ENCODE measurements at places on chromosomes 2 and 18.

DNA sequence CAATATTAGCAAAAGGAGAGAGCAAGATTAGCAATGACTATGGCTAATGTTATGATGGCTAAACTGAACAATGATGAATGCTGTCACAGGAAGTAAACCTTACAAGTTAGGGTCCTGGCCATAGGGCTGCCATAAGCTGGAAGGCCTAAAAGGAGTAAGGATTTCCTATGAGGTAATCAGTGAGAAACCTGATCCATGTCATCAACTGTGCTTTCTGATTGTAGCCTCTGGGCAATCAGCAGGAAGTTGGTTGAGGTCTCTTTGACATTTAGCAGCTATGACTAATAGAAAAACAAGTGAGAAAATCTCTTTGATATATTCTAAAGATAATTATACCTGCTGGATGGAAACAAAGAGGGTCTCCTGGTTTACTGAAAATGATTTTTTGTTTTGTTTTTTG is 193.0 kb downstream of the RAB3GAP1 start:
- DNase-seq, result no peak
- no peaks in the 10 kb centered on the region for H3K36me3 ChIP-seq
- H3K4me1 ChIP-seq, result no peaks in the 10 kb centered on the region

- no peaks in the 10 kb centered on the region for H3K27me3 ChIP-seq
- H3K27ac ChIP-seq, result no peak overlapping the region
- no peak for DNase-seq
- no peak overlapping the region for H3K4me3 ChIP-seq
- H3K36me3 ChIP-seq, result no peaks in the 10 kb centered on the region
These were observed 216.6 kb downstream of the HNMT start for GRCh38 chr2:138180692-138181386.

DNA sequence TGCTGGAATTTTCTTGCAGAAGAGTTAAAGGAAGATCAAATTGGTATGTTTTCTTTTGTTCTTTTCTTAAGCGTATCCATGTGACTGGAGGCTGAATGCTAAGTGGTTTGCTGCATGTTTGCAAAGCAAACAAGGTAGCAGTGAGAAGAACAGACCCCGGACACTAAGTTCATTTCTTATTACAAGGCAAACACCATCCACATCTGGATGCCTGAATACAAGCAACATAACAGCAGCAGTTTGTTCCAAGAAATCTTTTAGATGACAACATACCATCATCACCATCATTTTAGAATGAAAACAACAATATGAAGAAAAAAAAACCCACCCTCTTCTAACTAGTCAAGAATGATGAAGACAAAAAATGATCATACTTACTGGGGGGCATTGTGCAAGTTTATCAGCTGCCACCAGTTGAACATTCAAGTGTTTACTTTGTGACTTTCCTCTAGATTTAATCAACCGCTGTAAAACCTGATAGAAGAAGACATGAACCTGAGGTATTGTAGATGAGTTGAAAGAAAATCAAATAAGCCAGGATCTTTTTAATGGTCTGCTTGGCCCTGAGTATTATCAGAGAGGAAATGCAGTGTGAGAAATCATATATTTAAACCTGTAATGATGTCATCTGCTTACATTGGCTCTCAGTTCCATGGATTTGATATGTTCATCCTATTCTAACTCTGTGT is 25.0 kb upstream of the ARL5A start:
- H3K27me3 ChIP-seq, result no peaks in the 10 kb centered on the region
- no peak overlapping the region for H3K27ac ChIP-seq
- no peak for DNase-seq
- H3K4me3 ChIP-seq, result no peak overlapping the region
- H3K36me3 ChIP-seq, result no peaks in the 10 kb centered on the region
- H3K4me1 ChIP-seq, result no peaks in the 10 kb centered on the region

- no peaks in the 10 kb centered on the region for H3K36me3 ChIP-seq
- H3K4me3 ChIP-seq, result no peak overlapping the region
- no peak overlapping the region for H3K27ac ChIP-seq
- H3K4me1 ChIP-seq, result no peaks in the 10 kb centered on the region
- no peaks in the 10 kb centered on the region for H3K27me3 ChIP-seq
These were observed 165.5 kb upstream of the ACVR2A start for GRCh38 chr2:147679191-147679954.

GRCh38 chr2:152890736-152891135 is 172.3 kb downstream of the ARL6IP6 start:
- no peaks in the 10 kb centered on the region for H3K4me1 ChIP-seq
- H3K4me3 ChIP-seq, result no peak overlapping the region
- no peaks in the 10 kb centered on the region for H3K36me3 ChIP-seq
- H3K27me3 ChIP-seq, result no peaks in the 10 kb centered on the region

Measured in CD4-positive, alpha-beta T cell (primary cell).